Fibroblast of lung (primary cell): ENCODE measurements at places on chromosomes 3 and 15. TPM values are rescaled to one million over a fixed set of nuclear protein-coding genes. Genes with fewer than 3 reads are reported as not detected.

POPDC2 gene
- total RNA-seq, result 0.17 and 0.26 TPM in 2 replicates

GRCh38 chr15:98776607-98777281, 128.4 kb downstream of the IGF1R start:
- DNase-seq, result peak; percentile 50

- DNase-seq, result no peak
Measured at GRCh38 chr15:64731805-64732151, 43.6 kb downstream of the RBPMS2 start.

DNA sequence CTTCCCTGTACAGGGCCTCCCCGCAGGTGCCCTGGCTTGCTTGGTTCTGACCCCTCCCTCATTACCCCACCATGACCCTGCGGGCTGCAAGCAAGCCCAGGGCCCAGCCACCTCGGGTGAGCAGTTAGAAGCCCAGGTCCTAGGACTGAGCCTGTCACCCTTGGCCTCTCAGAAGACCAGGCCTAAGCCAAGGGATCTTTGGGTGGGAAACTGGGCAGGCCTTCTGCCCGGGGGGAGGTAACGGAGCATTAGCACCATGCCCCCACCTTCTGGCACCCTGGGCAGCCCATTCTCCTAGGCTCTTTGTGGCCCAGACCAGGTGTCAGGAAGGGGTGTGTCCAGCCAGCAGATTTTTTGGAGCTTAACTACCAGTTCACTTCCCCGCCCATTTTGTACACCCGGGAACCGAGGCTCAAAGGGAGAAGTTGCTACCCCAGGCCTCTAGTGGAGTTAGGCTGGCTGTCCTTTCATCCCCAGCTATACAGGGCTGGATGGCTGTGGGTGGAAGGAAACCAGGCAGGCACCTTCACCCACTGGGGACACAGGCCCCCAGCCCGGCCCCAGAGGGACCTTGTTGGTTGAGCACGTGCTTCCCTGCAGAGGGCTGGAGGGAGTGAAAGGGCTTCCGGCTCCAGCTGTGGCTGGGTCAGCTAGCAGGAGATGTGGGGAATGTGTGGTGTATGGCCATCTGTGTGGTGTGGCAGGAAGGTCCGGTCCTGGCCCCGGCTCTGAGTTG, 1.4 kb downstream of the CSK start:
- DNase-seq, result peak; percentile 26

GRCh38 chr15:69613182-69613581, 160.6 kb downstream of the RPLP1 start:
- no peak for DNase-seq
